Suppressor macrophage (primary cell): ENCODE measurements at places on chromosomes 3 and 15.

- no peak for DNase-seq
These were observed 17.7 kb downstream of the SOX2 start for GRCh38 chr3:181729341-181729869.

DNA sequence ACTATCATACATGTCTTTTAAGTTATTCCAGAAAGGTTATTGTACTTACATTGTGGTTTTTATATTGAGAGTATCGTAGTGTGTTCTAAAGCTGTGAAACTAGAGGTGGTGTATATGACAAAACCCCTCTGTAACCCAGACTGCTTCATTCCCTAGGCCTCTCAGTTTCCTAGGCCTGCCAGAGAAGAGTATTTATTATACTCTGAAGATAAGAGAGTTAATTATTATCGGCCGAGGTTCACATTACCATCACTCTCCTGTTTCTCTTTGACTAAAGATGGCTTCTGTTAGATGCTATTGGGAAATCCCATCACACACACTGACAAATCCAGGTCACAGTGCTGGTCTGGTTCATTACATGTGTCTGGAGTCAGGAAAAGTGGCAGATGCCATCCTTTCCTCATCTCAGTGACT is 20.5 kb downstream of the EXOSC7 start:
- DNase-seq = no peak

DNA sequence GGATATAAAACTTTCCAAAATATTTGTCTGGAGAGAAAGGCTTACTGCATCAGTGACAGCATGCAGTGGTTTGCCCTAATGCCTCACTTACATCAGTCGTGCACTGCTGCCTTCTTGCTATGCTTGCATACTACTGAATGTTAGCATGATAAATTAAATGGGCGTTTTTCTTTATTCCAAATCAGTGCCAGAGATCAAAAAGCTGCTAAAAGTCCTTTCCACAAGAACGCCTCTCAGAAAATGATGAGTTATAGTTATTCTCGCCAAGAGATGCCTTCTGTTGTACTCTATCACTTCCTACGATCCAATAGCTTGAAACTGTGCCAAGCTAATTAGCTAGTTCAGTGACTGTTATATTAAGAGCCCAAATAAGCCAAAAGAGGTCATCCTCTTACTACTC is 345.8 kb upstream of the ROBO2 start:
- no peak for DNase-seq

DNA sequence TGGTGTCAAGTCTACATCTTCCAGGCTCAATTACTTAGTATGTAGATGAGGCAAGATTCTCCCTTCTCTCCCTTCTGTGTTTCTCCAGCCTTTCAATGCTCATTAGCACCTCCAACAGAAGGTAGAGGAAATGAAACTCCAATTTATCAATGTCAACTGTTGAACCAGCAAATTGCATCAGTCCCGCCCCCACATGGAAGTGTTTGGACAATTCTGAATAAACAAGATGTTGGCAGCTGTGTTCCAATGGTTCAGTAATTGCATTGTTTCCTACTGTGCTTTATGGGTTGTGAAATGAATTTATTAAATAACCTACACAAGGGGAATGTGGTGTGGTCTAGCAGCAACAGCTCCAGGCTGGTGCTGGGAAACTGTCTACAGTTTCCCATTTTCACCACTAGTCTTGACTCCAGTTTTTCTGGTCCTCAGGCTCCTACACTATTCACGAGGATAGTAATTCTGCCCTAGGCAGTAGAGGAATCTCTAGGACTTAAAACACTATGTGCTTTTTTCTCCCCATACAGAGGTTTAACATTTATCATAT is 91.9 kb downstream of the MB21D2 start:
- peak; percentile 70 for DNase-seq

- DNase-seq = peak; percentile 32
These were observed 123.1 kb downstream of the DMXL2 start for GRCh38 chr15:51499379-51499976.

- no peak for DNase-seq
These were observed 425.0 kb upstream of the ADAMTS9 start for GRCh38 chr3:65112751-65113300.

GRCh38 chr3:154540950-154541604 is 111.1 kb upstream of the GPR149 start:
- no peak for DNase-seq

- DNase-seq = no peak
These were observed 112.0 kb downstream of the AKAP13 start for GRCh38 chr15:85492406-85492805.

GRCh38 chr3:131067983-131068382 is 41.3 kb downstream of the NEK11 start:
- DNase-seq = no peak

- DNase-seq = peak; percentile 4
These were observed 11.3 kb upstream of the DLG1 start for GRCh38 chr3:197309528-197310361.

GRCh38 chr3:2992534-2992933 is 117.6 kb downstream of the IL5RA start:
- DNase-seq = no peak

DNA sequence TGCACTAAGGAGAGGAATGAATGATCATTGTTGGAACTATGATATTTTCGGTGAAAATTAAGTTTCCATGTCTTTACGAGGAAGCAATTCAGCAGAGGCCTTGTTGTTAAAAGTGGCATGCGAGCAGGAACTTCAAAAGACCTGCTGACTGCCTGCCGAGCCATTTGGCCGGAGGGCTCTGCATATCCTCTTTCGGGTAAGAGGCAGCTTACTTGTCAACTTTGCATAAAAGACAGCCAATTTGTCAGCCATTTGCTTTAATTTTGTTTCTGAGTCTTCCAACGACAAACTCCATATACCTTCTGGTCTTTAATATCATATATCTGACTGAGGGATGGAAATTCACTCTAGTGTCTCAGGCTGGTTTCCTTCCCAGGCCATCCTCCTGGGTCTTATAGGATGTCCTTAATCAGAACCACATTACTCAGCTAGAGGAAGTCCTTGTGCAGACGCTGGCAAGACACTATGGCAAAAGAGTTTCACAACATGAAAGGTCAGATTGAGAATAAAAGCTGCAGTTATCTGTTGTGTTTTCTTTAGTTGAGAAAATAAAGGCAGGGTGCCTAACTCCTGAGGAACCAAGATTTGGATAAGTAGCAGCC is 128.7 kb upstream of the WNT5A start:
- peak; percentile 89 for DNase-seq

DNA sequence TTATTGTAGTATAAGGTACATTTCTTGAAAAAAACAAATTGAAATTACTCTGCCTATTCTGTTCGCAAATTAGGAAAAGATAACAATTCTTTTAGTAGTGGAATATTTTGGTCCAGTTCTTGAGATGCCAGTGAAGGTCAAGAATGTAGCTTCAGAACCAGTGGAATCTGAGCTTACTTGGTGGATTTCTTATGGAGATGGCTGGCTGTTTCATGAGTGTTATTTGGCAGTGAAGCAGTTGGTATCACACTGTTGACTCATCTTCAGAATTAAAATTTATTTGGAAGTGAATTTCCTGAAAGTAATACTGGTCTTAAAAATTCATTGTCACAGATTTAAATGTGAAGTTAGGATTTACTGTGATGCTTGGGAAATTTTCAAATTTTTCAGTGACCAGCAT is 19.1 kb downstream of the RNF13 start:
- DNase-seq = no peak

GRCh38 chr3:44186111-44186672 is 55.5 kb upstream of the TOPAZ1 start:
- no peak for DNase-seq

DNA sequence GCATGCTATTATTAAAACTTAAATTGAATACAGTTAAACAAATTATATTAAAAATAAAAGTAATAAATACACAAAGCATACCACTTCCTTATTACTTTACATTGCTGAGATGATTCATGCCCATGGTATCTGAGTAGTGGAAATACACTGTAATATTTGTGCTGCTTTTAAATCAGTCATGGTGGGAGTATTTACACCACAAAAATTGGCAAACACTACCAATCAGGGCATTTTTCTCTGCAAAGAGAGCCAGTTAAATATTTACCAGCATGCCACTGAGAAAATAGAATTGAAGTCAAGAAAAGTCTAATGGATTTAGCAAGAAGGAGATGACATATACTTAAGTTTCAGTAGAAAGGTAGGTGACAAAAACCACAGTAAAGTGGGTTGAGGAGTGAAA is 19.6 kb downstream of the PPARG start:
- peak; percentile 48 for DNase-seq

DNA sequence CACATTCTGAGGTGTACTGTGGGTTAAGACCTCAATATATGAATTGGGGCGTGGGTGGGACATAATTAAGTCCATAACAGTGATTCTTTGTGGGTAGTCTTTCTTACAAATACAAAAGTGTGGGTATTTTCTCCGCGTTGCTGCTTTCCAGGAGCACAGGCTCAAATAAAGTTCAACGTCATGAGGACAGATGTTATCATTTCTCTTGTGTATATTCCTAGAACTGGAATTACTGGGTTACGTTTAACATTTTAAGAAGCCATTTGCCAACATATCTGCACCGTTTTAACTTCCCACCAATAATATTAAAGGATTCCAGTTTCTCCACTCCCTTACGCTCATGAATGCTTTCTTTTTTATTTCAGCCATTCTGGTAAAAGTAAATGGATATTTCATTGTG is 39.6 kb downstream of the ZNF860 start:
- no peak for DNase-seq

DNA sequence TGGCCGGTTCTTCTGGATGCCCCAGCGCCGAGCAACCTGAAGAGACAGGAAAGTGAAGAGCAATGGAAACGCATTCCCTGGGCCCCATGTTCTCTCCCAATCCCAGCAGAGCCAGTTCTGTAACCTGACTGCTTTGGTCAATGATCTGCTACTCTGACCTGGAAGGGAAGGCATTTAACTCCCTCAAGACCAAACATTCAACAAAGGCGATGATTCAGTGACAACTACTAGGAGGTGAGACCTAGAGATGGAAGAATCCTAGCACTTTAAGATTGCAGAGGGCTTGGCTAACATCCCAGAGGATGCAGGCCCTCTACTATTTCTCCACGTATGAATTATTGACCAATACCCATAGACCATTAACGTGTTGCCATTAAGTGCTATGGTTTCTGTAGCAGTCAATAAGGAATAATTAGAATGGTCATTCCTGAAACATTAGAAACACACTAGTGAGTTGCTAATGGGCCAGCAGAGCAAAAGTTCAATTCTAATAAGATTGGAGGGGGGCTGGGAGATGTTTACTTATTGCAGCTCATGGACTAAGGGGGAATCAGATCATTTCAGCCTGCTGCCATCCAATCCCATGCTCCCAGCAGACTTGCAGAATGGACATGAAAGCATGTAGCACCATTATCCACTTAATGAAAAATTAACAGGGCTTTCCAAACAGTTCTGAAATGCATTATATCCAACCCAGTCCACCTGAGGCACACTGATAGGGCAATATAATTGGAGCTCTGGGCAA is 56.6 kb downstream of the ETV5 start:
- no peak for DNase-seq

DNA sequence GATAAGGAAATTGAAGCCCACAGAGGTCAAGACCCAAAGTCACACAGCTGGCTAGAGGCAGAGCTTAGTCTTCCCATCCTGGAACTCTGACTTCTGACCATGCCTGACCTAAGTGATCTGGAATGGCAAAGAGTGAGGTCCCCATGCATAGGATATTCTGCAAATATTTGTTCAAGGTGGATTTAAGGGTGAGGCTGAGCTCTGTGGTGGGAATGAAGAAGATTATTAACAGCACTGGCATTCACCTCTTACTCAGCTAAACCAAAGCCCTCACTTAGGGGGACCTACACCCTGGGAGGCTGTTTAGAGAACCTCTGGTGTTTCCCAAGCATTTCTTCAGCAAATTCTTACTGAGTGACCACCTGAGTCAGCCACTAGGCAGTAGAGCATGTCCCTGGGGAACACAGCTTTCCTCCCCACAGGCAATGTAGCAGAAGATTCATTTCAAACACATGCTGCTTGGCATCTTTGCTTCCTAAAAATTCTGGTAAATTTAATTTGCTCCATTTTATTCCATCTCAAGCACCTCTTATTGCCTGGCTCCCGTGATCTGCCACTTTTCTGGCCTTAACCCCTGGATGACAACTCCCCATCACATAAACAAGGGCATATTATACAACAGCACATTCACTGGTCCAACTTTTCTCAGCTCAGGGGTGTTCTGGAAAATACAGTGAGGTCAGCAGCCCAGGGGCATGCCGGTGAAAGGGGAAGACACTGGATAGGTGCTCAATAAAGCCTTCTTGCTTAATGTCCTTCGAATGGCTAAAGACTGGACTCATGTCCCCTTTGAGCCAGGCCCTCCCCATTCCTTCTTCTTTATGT is 176.0 kb downstream of the ABHD5 start:
- no peak for DNase-seq

- DNase-seq = no peak
These were observed 10.6 kb downstream of the PLA2G4F start for GRCh38 chr15:42145546-42146455.

DNA sequence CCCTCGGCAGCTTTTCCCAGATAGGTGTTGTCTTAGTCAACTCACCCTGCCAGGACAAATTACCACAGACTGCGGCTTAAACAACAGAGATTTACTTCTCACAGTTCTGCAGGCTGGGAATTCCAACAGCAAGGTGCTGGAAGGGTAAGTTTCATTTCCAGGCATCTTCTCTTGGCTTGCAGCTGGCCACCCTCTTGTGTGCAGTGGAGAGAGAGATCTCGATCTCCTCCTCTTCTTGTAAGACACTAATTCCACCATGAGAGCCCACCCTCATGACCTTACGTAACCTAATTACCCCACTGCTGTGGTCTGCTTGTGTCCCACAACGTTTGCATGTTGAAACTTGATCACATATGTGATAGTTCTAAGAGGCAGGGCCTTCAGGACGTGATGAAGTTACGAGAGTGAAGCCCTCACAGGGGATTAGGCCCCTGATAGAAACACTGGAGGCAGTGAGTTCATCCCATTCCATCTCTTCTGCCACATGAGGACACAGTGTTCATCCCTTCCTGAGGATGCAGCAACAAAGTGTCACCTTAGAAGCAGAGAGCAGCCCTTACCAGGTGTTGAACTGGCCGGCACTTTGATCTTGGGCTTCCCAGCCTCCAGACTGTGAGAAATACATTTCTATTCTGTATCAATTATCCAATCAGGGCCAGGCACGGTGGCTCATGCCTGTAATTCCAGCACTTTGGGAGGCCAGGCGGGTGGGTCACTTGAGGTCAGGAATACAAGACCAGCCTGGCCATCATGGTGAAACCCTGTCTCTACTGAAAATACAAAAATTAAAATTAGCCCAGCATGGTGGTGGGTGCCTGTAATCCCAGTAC is 247.7 kb downstream of the PLCL2 start:
- no peak for DNase-seq

DNA sequence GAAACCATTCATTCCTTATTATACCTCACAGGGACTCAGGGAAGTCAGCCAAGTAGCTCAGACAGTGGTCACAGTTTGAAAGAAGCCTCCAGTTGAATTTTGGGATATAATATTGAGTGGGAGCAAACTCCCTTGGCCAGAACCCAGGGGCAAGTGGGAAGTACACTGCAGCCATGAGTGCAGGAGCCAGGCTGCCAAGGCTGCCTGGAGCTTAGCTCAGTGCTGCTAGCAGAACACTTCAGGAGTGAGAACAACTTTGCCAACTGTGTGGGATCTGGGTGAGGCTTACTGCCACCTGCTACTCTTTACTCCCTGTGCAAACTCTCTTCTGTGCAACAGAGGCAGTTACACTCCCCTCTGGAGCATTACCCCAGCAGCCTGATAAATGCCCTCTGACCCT is 4.6 kb downstream of the OR5K3 start:
- no peak for DNase-seq

- DNase-seq = no peak
These were observed 29.0 kb upstream of the FGD5 start for GRCh38 chr3:14789640-14790285.
